ENCODE measurements at places on chromosomes 11 and 22. TPM values are rescaled to one million over a fixed set of nuclear protein-coding genes. Genes with fewer than 3 reads are reported as not detected.

DNA sequence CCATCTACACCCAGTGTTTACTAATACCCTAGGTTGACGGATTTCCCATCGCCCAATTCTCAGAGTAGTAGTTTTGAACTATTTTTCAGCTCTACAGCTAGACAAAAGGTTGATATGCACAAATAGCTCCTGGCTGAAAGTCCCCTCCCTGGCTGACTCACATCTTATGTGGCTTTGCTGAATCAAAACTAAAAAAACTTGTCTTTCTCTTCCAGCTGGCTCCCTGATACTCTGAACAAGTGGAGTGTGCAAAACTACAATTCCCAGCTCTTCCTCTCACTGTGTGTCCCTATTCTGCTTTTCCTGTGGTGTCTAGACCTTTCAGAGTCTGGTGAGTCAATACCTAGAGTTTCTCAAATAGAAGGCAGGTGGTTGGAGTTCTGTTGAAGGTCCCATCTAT, 12.7 kb upstream of the LARGE1 start:
- no peaks in the 10 kb centered on the region for H3K27me3 ChIP-seq
- H3K4me3 ChIP-seq = no peak overlapping the region
- H3K4me1 ChIP-seq = no peaks in the 10 kb centered on the region
- no peak for DNase-seq
- no peak overlapping the region for H3K27ac ChIP-seq
- H3K36me3 ChIP-seq = no peaks in the 10 kb centered on the region

Gene MRGPRX4
- total RNA-seq = not detected

DNA sequence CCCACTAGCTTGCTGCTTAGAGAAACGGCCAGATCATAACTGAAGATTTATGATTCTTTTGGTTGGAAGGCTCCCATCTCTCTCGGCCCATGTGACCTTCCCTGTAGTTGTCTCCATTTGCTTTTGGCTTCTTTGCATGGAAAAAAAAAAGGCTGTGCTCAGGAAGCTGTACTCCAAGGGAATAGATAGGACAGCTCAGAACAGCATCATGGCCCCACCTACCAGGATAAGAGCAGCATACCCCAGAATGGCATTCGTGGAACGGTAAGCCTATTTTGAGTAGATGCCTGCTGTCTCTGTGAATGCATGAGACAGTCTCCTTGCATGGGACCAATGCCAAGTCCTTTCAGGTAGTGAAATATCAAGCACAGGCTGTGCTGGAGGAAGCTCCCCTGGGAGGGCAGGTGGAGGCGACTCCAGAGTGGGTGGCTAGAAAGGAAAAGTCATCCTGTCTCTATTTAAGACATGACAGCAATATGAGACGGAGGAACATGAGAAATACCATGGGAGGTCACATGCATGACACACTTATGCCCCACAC, 94.1 kb upstream of the AMOTL1 start:
- H3K36me3 ChIP-seq = no peaks in the 10 kb centered on the region
- H3K4me3 ChIP-seq = no peak overlapping the region
- no peak for DNase-seq
- no peaks in the 10 kb centered on the region for H3K4me1 ChIP-seq

Gene DGCR6
- 1.7 TPM for total RNA-seq

DNA sequence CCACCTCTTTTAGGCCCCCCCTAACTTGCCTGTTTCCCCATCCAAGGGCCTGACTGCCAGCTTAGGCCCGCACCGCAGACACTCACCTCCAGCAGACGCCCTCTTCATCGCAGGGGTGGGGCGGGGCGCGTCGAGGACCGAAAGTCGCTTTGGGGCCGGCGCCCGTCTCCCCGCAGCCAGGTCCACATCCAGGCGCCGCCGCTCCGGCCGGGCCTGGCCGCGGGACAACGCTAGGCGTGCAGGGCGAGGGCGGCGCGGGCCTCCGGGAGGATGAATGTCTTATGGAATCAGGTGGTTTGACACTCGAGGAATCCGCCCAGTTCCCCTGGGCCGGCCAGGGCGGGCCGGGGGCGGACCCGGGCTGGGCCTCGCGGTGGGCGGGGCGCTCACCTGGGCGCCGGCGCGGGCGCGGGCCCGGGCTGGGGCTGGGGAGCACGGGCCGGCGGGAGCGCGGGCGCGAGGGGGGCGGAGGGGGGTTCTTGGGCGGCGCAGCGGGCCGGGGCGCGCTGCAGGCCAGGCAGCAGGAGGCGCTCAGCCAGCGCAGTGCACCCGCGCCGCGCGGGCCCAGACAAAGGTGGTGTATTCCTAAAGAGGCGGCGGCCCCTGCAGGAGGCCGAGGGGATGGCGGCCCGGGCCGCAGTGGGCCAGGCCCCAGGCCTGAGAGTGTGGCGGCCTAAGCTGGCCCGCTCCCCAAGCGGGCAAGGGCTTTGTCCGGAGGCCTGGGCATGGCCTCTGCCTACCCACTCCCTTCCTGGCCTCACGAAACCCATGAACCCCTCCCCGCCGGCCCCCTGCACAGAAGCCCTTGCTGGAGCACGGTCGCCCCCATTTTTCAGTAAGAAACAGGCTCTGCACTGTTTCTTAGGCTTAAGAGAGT, 177.6 kb downstream of the IGLL1 start:
- no peaks in the 10 kb centered on the region for H3K36me3 ChIP-seq
- H3K27me3 ChIP-seq = peaks cover 17% of the 10 kb centered on the region
- DNase-seq = peak; percentile 62
- peaks cover 4% of the 10 kb centered on the region for H3K4me1 ChIP-seq
- peak overlapping the region; percentile 33 for H3K4me3 ChIP-seq
- H3K27ac ChIP-seq = no peak overlapping the region

Gene MMP13
- not detected for total RNA-seq

Gene TMEM86A
- 5.8 TPM for total RNA-seq

Measured in left lung (tissue), 14 donors.